T-helper 2 cell (primary cell): ENCODE measurements at places on chromosomes 4 and X.
A peak's percentile ranks its signal among the peaks of the same experiment; 100 is the strongest.

DNA sequence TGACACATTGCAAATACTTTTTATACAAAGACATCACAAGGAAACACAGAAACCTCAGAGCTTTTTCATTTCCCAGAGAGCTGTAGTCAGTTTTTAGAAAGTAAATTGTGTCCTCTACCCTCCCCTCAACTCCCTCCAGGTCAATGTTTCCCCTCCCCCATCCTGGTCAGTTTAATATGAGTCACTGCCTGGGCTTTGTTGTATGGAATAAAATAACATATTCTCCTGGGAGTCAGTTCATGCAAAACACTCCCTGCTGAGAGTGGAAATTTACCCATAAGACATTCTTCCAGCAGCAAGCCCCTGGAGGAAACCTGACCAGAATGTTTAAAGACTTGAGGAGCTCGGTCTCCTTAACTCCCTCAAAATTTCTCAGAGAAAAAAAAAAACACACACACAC is 270.1 kb upstream of the LDB2 start:
- no peak for DNase-seq

DNA sequence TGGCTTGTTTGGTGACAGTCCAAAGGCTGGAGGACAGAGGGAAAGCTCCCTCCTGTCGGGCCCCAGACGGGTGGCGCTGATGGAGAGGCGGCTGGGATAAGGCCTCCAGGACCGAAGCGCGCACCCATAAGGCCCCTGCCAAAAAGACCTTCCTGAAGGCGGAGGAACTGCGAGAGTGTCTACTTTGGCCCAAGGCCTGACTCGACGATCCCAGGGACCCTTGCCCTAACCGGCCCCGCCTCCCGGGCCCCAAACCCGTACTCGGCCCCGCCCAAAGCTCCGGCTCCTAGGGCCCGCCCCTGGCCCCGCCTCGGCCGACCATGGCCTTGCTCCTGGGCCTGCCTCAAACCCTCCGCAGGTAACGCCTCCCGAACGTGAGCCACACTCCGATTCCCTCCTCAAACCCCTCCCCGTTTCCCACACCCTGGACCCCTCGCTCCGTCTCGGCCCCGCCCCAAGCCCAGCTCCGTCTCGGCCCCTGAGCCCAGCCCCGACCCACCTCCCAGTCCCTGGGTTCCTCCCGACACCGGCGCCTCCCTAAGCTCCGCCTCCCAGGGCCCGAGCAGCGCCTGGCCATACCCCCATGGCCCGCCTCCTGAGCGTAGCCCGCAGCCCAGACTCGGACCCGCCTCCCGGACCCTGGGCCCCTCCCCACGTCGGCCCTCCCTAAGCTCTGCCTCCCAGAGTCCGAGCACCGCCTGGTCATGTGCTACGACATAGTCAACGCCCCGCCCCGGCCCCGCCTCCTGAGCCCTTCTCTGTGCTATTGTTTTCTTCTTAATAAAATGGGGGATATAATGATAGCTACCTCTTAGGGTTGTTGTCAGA is 90.0 kb upstream of the DRD5 start:
- peak; percentile 83 for DNase-seq

GRCh38 chr4:71765350-71765749 is 18.5 kb downstream of the GC start:
- no peak for DNase-seq

DNA sequence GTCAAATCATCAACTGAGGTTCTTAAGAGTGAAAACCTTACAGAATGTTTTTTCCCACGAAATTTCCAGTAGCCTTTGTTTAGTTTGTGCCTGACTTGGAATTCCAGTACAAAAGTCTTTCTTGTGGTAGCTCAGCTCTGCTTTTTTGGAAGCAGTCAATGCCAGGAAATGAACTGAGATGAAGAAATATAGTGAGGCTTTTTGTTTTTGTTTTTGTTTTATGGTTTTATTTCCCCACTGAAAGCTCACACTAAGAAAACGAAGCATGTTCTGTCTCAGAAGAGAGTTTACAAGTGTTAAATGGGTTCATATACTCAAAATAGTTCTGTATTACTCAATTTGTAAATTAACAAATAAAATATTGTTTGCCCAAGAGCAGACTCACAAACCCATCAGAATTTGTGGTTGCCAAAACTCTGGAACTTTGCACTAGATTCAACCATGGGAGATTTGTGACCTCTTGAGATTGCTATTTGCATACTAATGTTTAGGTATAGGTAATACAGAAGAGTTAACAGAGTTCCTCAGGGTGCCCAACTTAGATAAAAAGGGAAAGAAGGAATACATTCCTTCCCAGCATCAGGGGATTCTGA is 1060.8 kb downstream of the FAT4 start:
- DNase-seq = no peak

DNA sequence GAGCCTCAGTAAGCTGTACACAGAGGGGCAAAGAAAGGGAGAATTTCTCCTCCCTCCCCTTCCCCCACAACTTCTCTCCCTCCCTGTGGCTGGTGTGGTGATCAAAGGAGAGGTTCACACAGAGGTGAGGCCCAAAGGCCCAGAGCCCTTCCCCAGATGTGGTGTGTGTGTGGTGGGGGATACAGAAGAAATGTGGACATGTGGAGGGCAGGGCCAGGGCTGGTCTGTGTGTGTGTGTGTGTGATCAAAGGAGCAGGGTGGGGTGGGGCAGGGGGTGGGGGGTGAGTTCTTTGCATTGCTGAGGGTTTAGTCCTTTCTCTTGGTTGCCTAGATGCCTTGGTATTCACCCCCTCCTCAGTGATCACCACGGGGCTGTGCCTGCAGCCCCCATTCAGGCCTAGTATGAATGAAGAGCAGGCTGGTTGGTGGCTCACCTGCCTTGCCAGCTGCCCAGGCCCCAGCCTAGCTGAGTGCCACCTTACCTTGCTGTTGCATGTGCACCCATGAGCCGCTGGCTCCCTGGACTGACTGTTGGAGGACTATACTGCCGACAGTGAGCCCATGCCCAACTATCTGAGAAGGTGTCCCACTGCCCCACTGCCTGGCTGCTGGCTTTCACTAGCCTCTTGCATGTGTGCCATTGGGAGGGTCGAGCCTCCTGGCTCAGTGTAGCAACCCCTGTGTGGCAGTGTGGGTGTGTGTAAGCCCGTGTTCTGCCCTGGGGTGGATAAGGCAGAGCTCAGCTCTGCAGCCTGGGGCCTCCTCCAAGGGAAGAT is 101.9 kb downstream of the EFNB1 start:
- DNase-seq = no peak

DNA sequence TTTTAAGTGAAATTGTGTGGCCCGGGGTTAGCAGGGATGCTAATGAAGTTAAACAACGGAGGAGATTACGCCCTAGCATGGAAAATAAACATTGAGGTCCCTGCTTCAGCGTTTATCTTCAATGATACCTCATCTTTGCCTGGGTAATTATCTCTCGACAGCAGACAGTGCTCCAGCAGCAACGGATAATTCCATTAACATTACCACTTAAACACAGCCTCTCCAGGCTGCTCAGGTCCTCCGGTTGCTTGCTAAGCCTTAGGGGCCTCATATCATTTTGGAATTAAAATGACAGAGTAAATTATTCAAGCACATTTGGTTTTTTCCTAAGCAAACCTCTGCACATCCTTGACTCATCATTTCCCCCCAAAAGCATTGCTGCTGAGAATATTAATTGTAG is 281.5 kb upstream of the KLF3 start:
- no peak for DNase-seq

GRCh38 chr4:54840992-54841768 is 183.4 kb downstream of the KIT start:
- no peak for DNase-seq

DNA sequence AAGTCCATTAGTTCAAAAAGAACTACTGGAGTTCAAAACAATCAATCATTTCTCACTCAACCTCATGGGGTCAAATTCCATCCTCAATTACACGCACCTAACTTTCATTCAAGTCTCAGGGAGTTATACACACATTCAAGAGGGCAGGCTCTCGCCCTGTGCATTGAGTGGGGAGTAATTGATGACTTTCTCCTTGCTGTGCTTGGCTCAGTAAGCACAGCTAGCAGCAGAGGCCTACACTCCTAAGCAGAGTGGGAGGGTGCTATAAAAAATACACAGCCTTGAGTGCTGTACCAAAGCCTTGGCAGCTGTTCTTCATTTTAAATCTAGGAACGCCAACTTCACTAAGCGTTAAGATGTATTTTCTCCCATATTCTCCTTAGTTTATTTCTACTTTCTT is 958.3 kb upstream of the ADGRL3 start:
- DNase-seq = no peak

DNA sequence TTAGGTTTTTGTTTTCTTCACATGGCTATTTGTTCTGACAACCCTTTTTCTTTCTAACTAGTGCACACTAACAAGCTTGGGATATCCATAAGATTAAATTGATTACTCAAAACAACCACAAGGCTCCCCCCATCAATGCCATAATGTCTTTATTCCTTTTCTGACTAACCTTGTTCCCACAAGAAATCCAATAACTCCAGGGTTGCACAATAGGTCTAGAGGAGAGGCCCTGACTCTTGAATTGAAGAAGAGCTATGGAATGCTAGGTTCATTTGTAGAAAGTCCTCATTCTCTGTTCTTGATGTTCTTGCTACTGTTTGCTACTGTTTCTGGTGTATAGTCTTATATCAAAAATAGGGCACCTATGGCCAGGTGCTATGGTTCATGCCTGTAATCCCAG is 71.0 kb downstream of the PRRG1 start:
- no peak for DNase-seq

DNA sequence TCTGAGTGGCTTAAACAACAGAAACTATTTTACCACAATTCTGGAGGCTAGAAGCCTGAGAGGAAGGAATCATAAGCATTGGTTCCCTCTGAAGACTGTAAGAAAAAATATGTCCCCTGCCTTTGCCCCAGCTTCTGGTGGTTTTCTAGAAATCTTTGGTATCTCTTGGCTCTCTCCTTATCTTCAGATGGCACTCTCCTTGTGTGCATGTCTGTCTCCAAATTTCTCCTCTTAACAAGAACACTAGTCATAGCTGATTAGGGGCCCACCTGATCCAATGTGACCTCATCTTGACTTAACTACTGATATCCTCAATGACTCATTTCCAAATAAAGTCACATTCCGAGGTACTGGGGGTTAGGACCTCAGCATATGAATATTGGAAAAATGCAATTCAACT is 635.0 kb upstream of the NR3C2 start:
- DNase-seq = no peak

DNA sequence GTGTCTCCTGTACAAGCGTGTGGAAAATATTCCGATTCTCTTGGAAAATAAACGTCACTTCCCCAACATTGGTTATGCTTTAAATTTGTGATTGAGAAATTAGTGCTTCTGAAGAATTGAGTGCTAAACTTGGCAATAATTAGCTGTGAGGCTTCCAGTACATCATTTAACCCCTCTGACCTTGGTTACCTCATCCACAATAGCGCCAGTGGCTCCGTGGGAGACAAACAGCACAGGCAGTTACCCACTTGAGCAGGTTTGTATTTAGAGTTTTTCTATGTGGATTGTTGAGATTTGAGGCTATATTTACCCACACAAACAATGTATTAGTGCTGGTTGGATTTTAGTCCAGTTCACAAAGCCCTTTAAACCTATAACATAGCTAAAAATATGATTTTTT is 476.5 kb downstream of the NKX6-1 start:
- DNase-seq = no peak

GRCh38 chr4:8224267-8224974 is 25.3 kb downstream of the SH3TC1 start:
- DNase-seq = no peak

- DNase-seq = no peak
Observed at GRCh38 chrX:16427668-16428067, 222.3 kb upstream of the S100G start.

DNA sequence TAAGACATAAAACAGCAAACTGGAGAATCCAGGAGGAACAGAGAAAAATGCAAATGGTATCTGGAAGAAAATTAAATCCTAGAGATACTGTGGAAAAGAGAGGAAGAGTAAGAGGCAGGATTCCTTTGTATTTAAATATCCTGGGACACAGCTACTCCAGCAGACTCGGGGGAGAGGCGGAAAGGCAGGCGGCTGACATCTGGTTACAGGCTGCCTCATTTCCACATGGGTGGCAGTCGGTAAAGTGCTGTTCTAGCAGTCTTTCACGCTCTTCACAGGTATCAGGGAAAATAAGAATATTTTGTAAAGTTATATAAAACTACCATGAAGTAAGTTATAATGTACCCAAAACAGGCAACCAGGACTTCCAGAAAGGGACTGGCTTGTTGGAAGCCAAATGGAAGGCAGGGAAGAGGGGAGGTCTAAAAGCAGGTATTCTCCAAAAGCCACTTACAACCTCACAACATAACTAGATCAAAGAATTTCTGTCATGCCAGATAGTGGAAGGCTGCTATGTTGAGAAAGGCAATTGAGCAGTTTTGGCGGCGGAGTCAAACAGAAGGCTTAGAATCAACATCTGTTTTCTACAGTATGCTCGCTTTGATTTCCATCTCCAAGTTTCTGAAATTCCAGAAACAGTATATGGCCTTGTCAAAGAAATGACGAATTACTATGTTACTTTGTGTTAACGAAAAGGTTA is 1.3 kb upstream of the TIGD2 start:
- no peak for DNase-seq

DNA sequence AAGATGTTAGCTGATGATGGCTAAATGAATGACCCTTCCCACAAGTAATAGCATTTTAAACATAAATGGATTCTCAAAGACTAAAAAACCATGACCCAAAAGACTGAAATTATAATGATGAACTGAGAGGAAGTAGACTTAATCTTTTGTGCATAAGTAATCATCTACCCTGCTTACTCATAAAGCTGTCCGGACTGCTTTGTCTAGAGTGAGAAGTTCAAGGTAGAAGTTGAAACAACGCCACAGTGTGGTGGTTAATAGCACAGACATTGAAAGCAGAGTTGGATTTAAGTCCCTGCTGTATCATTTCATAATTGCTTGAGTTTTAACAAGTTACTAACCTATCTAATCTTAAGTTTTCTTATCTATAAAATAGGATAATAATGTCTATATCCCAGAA is 346.6 kb downstream of the CENPC start:
- no peak for DNase-seq

GRCh38 chr4:78766026-78766425 is 10.1 kb upstream of the BMP2K start:
- no peak for DNase-seq

GRCh38 chr4:32597354-32597753 is 1877.2 kb downstream of the PCDH7 start:
- no peak for DNase-seq

- DNase-seq = no peak
Observed at GRCh38 chr4:24224446-24224845, 334.6 kb upstream of the PPARGC1A start.

DNA sequence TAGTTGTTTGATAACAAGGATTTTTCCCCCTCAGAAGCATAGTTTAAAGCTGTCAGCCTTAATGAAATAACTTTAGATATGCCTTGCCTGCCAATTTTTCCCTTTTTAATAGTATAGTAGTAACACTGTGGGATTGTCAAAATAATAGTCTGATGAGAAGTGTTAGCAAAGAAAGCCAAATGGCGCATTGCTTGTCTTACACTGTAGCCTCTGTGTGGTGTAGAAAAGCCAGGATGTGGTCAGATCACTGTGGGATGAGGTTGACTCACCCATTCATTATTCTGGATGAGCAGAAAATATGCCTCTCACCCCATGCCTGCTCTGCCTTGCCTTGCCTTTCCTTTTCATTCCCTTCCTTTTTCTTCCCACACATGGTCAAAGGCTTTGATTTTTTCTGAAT is 257.8 kb upstream of the NRK start:
- DNase-seq = no peak

- no peak for DNase-seq
Observed at GRCh38 chr4:8035371-8035780, 95.7 kb upstream of the AFAP1 start.
